ENCODE measurements at places on chromosomes 11 and 22.

- DNase-seq: no peak
Measured at GRCh38 chr22:47367993-47368945, 605.8 kb downstream of the TBC1D22A start.

DNA sequence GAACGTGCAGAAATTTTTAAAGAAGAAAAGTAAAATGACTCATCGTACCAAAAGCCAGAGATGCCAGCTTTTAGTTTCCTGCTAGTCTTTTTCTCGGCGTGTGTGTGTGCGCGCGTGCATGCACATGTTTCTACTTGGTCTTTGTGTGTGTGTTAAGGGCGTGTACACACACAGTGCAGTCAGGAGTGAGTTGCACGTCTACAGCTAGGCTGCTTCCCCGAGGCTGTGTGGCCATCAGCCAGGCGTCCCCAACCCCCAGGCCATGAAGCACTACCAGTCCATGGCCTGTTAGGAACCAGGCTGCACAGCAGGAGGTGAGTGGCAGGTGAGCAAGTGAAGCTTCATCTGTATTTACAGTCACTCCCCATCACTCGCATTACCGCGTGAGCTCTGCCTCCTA, 36.4 kb downstream of the KCNQ1 start:
- no peak for DNase-seq

DNA sequence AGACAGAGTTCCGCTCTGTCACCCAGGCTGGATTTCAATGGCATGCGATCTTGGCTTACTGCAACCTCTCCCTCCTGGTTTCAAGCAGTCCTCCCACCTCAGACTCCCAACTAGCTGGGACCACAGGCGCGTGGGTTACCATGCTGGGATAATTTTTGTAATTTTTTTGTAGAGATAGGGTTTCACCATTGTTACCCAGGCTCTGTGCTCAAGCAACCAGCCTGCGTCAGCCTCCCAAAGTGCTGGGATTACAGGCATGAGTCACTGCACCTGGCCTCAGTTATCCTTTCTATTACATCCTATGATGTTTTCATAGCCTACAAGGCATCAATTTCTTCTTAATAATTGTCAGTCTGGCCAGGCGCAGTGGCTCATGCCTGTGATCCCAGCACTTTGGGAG, 36.5 kb downstream of the LRRC74B start:
- no peak for DNase-seq

DNA sequence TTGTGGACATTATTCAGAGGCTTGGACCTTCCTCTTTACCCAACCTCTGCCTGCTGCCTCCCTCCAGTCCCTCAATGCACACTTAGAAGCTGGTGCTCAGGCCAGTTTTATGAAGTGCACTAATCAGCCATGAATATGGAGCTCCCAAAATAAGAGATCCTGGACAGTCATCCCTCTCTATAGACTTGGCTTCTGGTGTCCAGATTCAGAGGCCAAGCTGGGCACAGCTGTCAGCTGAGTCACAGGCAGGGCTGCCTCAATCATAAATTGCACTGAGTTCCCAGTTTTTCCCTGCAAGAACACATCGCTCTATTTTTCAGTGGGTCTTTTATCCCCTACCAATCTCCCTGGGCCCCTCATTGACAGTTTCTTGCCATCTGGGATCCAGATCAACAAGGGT, 161.7 kb upstream of the CADM1 start:
- no peak for DNase-seq

DNA sequence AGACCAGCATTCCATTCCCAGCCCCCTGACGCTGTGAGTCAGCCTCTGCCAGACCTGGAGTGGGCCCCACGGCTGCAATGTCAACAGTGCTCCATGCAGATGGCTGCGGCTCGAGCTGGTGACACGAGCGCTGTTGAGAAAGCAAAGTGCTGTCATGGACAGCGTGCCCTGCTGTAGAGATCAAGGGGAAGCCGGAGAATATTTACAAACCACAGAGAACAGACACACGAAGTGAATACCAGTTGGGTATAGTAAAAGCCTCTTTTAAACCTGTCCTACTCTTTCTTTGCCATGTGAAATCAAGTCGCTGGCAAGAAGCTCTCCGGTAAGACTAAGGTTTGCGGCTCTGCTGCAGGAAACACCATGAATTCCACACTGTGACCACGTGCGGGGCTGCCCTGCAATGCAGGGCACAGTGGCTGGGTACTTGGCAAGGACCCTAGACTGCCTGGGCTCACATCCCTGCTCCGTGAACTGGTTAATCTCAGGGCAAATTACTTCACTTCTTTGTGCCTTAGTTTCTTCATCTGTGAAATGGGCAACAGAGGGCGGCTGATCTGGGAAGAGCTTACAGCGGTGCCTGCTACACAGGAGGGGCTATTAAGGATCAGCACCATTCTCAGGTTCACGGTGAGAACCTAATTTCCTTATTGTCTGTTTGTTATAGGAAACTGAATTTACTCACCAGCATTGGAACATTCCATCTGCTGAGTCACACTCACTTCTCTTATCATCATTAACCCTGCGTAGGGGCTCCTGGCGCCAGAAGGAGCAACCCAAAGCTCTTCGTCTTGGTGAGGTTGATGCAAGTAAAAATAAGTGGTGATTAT, 27.8 kb upstream of the ELFN2 start:
- DNase-seq: no peak

DNA sequence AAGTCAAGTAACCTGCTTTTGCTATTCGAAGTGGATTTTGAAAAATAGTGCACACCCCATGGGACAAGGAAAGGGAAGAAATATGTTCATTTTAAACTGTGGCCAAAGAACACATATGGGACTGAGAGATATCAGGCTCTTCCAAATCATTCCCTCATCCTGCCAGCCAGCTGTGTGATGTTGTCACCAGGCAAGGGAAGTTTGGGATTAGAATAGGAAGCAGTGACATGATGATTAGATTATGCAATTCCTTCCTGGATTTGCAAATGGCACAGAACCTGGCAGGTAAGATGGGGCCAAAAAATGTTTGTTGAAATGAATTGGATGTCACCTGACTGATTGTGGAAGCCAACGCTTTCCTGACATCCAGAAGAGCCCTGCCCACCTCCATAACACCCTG, 4.9 kb upstream of the SCN3B start:
- DNase-seq: no peak

DNA sequence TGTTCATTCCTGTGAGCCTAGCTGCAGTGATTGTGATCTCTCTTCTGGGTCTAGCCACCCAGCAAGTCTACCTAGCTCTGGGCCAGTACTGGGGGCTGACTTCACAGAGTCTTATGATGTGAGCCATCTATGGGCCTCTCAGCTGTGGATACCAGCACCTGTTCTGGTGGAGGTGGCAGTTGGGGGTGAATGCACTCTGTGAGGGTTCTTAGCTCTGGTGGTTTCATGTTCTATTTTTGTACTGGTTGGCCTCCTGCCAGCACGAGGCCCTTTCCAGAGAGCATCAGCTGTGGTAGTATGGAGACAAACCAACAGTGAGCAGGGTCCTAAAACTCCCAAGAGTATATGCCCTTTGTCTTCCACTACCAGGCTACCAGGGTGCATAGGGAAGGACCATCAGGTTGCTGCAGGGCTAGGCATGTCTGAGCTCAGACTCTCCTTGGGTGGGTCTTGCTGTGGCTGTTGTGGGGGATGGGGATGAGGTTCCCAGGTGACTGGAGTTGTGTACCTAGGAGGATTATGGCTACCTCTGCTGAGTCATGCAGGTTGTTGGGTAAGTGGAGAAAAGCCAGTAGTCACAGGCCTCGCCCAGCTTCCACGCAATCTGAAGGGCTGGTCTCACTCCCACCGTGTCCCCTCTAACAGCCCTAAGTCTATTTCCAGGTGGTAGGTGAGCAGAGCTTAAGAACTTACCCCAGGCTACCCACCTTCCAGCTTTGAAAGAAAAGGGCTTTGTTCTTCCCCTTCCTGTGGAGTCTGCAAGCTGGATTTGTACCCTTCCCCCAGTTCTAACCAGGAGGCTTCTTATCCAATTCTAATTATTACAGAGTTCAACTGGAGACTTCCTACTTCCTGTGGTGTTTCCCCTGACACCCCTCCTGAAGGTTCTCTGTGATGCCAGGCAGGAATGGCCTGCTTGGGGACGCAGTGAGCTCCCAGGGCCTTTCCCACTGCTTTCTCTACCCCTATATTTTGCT, 250.7 kb downstream of the LUZP2 start:
- no peak for DNase-seq

- no peak for DNase-seq
Measured at GRCh38 chr11:46766656-46767055, 47.6 kb downstream of the F2 start.
